Retinal pigment epithelial cell (primary cell): ENCODE measurements at places on chromosomes 13 and 19.

DNA sequence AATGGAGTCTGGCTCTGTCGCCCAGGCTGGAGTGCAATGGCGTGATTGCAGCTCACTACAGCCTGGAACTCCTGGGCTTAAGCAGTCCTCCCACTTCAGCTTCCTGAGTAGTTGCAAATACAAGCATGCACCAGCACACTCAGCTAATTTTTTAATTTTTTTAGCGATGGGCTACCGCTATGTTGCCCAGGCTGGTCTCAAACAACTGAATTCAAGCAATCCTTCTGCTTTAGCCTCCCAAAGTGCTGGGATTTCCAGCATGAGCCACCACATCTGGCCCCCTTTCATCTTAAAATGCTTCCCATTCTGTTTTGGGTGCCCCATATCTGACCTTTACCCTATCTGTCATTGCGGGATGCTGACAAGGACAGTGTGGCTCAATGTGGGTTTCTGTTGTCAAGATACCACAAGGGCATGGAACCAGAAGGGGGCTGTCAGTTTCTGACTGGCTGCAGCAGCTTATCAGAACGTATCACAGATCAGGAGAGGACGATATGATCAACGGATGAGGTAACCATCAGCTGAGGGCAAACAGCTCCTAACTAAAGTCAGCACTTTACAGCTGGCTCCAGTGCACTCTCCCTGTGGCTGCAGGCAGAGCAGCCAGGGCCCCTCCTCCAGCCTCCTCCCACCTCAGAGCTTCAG, 32.4 kb downstream of the GPR42 start:
- no peak for DNase-seq

- no peak for DNase-seq
These were observed 10.6 kb downstream of the DCAF15 start for GRCh38 chr19:13962699-13963602.

DNA sequence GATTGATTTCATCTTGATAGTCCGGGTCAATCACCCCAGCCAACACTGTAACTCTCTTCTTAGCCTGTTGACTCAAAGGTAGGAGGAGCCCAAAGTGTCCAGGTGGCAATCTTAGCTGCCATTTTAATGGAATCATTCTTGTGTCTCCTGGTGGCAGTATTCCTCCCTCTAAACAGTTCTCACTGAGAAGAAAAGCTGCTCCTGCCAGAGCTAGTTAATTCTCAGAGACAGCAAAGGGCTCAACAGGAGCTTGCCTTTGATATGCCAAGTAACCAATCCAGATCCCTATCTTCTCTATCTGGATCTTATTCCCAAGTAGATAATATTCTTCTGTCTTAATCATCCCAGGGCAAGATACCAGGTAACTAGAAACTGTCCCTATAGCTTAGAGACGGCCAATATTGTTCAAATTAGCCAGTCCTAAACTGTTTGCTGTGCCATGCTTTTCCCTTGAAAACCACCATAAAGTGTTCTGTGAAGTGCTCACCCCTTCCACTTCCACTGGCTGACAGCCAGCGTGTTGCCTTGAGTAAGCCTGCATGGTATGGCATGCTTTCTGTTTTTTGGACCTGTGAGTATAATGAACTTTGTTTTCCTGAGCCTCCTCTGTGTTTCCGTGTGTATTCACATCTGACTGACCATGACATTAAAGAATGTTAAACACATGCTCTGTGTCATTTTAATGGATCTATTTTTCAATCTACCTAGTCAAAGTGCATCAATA, 463.7 kb upstream of the SLITRK5 start:
- peak; percentile 0 for DNase-seq

GRCh38 chr19:14113762-14114414, 3.7 kb downstream of the PRKACA start:
- DNase-seq = no peak

DNA sequence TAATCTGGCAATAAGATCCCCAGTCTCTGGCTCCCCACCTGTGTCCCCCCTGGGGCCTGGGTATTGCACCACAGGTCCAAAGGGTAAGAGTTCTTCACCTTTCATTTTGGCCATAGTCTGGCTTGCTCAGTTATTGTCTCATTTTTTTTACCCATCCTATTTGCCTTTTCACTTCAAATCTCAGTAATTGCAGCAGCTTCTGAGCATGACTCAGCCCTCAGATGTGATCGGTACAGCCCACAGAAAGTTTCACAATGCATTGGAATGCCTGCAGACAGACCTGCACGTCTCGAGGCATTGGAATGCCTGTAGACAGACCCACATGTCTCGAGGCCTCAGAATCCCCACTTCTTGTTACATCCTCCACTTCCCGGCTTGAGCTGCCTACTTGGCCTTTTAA, 173.6 kb downstream of the NUFIP1 start:
- DNase-seq = peak; percentile 98

GRCh38 chr13:65937251-65937650, 1292.9 kb downstream of the PCDH9 start:
- DNase-seq = no peak

DNA sequence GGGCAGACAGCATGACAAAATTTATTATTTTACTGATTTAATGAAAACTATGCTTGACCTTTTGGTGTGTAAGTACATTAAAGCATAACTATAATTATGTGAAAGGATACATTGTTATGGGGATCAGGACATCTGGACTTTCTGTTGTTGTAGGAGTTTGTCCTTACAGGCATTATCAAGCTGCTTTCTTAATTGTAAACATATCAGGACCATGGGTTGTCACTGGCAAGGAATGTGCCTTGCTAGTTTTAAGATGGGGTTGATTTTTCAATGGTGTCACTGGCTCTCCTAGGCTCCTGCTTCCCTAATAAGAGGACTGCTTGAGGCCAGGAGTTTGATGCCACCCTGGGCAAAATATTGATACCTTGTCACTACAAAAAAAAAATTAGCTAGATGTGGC, 32.6 kb downstream of the KBTBD6 start:
- DNase-seq = no peak

GRCh38 chr19:44455100-44455499, 6.8 kb upstream of the ZNF229 start:
- DNase-seq = no peak

- no peak for DNase-seq
These were observed 17.6 kb upstream of the DHRS12 start for GRCh38 chr13:51821606-51822005.

GRCh38 chr19:15551293-15552004, 43.1 kb downstream of the CYP4F22 start:
- no peak for DNase-seq

DNA sequence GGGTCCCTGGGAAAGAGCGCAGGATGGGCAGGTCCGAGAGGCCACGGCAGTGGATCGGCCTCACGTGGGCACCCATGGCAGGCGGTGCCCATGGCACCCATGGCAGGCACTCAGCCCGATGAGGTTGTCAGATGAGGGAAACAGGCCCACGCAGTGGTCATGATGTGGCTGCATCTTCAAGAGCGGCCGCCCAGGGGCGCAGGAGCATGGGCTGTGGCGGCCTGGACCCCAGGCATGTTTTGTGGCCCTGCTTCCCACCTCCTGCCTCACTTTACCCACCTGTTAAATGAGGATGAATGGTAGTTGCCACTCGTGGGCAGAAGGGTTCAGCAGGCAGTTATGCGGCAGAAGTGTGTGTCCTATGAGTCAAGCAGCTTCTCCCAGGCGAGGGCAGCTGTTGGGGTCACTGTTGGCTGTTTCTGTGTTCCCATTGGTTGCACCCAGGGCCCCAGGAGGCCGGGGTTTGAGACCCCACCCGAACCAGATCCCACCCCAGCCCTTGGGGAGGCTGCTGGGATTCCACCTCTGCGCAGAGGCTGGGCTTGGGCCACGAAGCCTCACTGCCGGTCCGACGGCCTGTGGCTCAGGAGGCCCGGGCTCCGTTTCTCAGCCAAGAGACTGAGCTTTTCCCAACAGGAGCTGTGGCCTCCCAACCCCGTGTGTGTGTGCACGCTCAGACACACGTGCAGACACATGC, 30.0 kb downstream of the CSNK1G2 start:
- no peak for DNase-seq

GRCh38 chr13:20608438-20609020, 41.6 kb downstream of the IFT88 start:
- no peak for DNase-seq

DNA sequence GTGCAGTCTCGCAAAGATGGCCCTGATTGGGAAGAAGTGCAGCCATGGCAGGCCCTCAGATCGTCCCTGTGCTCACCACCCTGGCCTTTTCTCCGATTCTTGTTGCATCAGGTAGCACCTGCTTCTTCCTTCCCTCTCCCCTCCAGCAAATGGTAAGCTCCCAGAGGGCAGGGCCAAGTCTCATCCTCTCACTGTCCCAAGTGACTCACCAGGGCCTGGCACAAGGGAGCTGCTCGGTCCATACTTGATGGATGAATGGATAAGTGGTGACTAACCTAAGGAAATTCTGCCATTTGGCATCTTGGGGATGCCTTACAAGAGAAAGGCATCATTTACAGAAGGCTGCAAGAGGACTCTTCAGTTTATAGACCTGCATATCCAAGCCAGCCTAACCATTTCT, 84.9 kb downstream of the ZIC5 start:
- no peak for DNase-seq

GRCh38 chr13:39485314-39485700, 117.7 kb downstream of the LHFPL6 start:
- DNase-seq = no peak

DNA sequence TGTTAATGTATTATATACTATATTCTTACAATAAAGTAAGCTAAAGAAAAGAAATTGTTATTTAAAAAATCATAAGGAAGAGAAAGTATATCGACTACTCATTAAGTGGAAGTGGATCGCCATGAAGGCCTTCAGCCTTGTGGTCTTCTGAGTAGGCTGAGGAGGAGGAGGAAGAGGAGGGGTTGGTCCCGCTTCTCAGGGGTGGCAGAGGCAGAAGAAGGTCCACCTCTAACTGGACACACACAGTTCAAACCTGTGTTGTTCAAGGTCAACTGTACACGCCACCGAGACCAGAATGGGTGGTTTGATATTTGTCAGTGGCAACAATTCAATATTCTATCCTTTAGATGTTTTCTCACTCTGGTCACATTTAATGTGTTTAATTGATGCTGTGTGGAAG, 67.2 kb downstream of the ALOX5AP start:
- no peak for DNase-seq

DNA sequence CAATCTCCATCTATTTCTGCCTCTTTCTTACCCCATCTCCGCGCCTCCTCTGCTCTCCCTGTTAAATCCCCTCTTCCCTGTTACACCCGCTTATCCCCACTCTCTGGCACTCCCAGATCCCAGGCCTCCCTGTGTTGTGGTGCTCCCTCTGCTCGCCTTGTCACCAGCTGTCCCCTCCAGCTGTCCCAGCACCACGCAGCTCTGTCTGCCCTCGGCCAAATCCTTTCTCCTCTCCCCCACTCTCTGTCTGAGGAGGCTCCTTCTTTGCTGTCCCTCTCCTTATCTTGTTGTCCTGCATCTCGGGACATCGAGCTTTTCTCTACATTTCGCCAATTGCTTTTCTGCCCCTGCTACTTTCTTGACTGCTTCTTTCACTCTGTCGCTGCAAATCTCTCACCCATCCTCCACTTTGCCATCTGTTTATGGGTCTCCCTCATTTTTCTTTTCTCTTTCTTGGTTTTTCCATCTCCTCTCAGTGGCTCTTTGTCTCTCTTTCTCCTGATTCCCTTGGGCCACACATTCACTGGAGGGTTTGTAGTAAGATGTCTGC, 941 bp downstream of the ZNF160 start:
- no peak for DNase-seq

DNA sequence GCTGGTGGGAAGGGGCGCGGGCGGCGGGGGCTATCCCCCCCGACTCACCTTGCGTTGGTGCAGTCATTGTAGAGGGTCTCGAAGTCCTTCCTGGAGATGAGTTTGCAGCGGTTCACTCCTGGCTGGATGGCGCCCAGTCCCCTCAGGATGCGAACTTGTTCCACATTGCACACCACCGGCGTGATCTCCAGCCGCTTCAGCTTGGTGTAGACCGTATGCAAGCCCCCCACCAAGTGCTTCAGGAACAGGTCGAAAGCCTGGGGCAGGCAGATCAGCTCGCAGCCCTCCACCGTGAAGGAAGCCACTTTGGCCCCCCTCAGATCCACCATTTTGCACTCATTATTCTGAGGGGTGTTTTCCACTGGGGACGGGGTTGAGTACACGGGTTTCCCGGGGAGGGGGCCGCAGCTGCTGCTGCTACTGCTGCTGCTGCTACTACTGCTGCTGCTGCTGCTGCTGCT, 1.1 kb downstream of the DACH1 start:
- DNase-seq = no peak

DNA sequence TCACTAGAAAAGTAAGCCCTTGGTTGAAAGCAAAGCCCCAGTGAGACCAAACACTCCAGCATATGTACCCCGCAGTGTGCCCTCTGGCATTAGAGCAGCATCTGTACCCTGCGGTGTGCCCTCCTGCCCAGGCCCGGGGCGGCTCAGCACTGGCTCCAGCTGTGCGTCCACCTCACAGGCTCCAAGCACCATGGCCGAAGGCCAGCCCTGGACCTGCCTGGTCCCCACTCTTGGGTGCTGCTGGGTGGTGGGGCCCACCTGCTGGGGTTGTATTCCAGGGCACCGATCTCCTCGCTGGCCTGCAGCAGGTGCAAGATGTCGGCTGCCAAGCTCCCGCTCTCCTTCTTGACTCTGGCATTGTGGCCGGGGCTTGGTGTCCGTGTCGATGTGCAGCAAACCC, 230.2 kb downstream of the TUBA3C start:
- DNase-seq = no peak

- DNase-seq = no peak
These were observed at the start of gene CYP4F3 for GRCh38 chr19:15640294-15640903. Gene CYP4F3 (plus strand): TSS chr19:15640897. CDS start chr19:15641416, 519 bp downstream.

- DNase-seq = no peak
These were observed 85.3 kb downstream of the LRCH1 start for GRCh38 chr13:46638262-46638661.

GRCh38 chr19:12995596-12996405, 526 bp downstream of the NFIX start:
- no peak for DNase-seq

DNA sequence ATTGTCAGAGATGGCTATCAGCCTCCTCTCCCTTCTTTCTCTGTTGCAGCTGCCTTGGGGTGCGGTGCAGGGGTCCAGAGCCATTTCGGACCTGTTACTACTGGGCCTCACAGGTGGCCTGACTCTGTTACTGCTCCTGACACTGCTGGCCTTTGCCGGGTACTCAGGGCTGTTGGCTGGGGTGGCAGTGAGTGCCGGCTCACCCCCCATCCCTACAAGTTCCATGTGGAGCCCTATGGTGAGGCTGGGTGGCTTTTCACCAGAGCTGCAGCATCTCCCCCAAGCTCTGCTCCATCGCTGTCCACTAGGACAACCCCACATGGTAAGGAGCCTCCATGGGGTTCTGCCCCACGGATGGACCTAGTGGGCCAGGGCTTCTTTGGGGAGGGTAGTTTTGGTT, 13.7 kb upstream of the ZNF492 start:
- DNase-seq = no peak
